Astrocyte of the spinal cord (primary cell): ENCODE measurements at places on chromosomes 1 and 21.

DNA sequence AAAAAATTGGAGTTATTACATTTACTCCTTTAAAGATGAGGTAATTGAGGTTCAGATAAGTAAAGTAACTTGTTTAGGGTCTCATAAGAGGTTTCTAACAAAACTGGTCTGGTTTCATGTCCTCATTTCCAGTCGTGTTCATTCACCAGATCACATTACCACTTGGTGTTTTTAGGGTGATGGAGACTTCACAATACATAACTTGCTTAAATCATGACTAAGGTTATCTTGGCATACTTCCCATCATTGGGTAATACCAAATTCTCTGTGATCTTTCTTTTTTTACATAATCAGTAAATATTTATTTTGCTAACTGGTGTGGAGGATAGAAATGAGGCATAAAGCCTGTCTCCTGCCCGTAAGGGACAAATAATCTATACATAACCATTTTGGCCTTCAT, 31.6 kb upstream of the RPTN start:
- DNase-seq = peak; percentile 20

GRCh38 chr1:190226006-190226405, 251.7 kb downstream of the BRINP3 start:
- DNase-seq = no peak

- DNase-seq = peak; percentile 94
Observed at GRCh38 chr1:78831731-78832360, 174.7 kb downstream of the ADGRL4 start.

- no peak for DNase-seq
Observed at GRCh38 chr1:212825798-212826452, 21.5 kb downstream of the SPATA45 start.

DNA sequence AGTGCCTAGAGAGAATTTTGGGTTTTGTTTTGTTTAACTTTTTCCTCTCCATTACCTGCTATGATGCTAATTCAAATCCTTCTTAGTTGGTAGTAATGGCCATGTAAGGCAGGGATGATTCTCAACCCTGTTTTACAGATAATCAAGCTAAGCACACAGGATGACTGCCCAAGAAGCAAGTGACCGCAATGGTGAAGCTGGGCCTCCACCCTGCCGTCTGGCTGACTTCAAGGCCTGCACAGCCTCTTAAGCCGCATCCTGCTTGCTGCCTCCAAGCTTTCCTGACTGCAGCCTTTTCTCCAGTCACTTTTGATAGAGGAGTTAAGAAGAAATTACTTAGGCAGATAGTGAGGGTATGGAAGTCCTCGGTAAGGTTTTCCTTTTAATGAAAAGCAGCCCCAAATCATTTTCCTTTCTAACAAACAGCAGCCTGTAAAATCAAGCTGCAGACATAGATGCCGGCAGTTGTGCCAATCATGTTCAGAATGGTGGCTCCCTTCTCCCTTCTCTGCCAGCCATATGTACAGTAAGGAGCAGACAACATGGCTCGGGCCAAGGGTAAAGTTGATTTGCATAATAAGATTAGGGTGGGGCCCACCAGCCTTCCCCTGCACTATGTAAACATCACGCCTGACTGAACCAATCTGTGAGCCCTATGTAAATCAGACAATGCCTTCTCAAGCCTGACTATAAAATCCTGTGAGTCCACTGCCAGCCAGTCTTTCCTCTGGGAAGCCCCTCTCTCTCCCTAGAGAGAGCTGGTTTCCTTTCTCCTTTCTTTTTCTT, 8.8 kb upstream of the CTBS start:
- DNase-seq = no peak

- DNase-seq = no peak
Observed at GRCh38 chr1:29281571-29281970, 45.2 kb downstream of the PTPRU start.

- peak; percentile 95 for DNase-seq
Observed at GRCh38 chr21:34887725-34888568, 161.2 kb downstream of the RUNX1 start.

DNA sequence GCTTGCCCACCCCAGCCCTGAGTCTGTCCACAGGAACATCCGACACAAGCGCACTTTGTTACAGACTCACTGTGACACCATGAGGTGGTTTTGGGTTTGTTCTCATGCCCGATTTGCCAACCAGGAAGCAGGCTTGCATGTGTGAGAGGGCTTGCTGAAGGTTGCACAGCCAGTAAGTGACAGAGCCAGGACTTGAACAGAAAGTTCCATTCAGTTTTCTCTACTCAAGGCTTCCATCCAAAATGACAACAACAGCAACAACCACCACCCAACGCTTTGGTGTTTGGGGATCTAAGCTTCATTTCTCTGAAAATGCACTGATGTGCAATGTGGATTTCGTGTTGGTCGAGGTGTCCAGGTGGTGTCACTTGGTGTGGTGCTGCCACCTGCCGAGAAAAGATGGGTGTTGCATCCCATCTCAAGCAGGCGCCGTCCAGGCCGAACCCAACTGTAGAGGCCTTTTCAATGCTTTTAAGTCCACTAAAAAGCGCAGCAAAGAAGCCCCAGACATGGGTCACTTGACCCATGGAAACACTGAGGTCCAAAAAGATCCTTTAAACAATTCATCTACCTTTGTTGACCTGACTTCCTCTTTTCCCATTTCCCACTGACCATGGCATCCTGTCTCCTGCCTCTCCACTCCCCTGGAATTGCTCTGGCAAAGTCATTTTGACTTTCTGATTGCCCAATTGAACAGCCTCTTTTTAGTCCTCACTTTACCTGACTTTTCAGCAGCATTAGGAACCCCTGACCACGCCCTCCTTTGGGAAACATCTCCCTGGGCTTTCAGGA, 12.2 kb downstream of the CITED4 start:
- DNase-seq = peak; percentile 59

- no peak for DNase-seq
Observed at GRCh38 chr21:22235866-22236590, 1237.8 kb downstream of the NCAM2 start.

DNA sequence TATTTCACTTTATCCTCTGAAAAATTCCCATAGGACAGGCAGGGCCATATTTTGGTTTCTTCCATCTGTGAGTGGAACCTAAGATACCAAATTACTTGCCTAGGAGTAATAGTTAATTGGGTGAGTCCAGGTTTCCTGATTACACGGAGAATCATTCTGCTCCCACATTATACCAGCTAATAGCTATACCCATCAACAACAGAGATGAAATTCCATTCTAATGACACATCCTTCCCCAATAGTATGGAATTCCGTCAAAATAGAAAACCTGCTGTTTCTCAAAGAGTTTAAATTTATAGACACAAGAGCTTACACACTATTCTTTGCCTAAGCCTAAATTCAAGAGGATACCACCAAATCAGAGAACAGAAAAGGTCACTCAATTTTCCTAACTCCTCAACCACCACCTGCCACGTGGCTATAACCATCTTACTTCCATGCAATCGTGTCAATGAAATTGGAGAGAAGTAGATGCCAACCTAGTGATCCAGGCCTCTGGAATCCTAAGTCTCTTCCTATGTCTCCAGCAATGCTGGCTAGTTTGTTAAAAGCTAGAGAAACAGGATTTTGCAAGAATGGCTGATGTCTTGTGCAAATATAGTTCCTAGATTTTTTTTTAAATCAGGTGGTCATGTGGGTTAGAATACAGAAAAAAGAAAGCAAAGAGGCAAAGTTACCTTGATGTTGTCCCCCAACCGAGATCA, 6.2 kb downstream of the PPT1 start:
- no peak for DNase-seq

DNA sequence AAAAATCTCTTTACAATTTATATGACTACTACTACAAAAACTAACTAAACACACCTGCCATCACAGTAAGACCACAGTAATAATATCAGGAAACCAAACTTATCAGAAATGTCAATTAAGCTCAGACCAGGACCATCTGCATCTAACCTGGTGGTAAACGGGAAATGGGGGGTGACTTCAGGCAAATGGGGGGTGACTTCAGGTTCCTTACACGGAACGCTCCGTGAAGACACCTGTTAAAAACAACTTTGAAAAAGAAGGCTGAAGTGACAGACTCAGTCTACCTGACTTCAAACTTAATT, 15.8 kb downstream of the PRDM15 start:
- no peak for DNase-seq

GRCh38 chr1:221076391-221076811, 197.2 kb downstream of the HLX start:
- no peak for DNase-seq

GRCh38 chr1:245952383-245953026, 554.6 kb downstream of the SMYD3 start:
- DNase-seq = no peak

GRCh38 chr1:111285879-111286278, 4.8 kb upstream of the CHIA start:
- DNase-seq = no peak

- DNase-seq = peak; percentile 63
Observed at GRCh38 chr1:223732993-223733798, 20.9 kb downstream of the CAPN2 start.

DNA sequence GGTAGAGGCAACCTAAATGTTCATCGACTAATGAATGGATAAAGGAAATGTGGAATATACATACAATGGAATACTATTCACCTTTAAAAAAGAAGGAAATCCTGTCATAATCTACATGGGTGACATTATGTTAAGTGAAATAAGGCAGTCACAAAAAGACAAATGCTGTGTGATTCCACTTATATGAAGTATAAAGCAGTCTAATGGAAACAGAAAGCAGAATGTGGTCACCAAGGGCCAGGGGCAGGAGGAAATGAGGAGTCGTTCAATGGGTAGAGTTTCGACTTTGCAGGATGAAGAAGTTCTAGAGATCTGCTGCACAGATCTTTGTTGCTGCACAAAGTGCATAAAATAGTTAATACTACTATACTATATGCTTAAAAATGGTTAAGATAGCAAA, 7.8 kb downstream of the DIPK1A start:
- DNase-seq = no peak

DNA sequence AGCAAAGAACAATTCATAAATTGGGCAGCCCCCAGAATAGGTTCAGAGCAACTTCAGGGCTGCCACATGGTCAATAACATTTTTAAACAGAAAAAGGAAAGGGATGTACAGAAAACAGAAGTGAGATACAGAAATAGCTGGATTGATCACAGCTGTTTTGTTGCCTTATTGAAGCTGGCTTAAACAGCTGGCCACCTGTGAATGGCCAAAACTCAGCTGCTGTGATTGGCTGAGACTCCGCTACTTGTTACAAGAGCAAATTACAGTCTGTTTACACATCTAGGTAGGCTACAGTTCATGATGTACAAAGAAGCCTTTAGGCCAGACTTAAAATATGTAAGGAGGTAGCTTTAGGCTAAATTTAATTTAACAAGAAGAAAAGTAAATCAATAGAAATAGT, 11.6 kb upstream of the IFNAR1 start:
- no peak for DNase-seq

GRCh38 chr1:201072922-201073321, 39.3 kb downstream of the CACNA1S start:
- no peak for DNase-seq

- DNase-seq = no peak
Observed at GRCh38 chr1:46697053-46697452, 21.9 kb downstream of the EFCAB14 start.

- DNase-seq = peak; percentile 76
Observed at GRCh38 chr21:16534408-16535101, 804.8 kb downstream of the USP25 start.

- DNase-seq = peak; percentile 2
Observed at GRCh38 chr1:106793651-106794050, 262.8 kb upstream of the PRMT6 start.

DNA sequence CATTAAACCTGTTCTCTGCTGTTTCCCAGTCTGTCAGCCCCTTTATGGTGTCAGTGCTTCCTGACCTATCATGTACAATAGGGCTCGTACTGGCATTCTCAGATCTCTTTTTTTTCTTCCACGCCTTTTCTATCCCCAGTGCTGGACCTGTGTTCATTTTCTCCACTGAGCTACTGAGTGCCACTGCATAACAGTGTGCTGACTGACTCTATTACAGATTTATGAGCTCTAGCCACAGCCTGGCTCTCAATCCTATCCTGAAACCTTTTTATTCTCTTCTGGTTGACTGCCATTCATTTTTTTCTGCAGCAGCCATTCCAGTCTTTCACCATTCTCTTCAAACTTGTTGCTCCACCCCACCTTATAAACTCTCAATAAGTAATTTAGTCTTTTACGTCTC, 59.6 kb upstream of the MACF1 start:
- no peak for DNase-seq
